ENCODE measurements at places on chromosomes 16 and 17.

DNA sequence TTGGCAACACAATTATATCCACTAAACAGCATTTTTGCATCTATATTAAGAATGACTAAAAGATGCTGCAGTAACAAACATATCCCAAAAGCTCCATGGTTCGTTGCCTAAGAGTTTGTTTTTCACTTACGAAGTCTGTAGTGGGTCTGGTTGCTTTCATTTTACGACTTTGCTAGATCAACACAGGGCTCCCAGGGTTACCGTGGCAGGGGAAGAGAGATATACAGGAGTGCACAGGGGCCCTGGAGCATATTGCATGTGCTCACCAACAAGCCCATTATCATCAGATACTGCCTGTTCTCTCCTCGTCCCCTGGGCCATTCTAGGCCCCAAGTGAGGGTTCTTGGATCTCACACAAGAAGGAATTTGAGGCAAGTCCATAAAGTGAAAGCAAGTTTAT, 3.1 kb upstream of the MMP2 start:
- DNase-seq: no peak

- peak; percentile 62 for DNase-seq
Observed at GRCh38 chr17:74972107-74972972, at the start of gene HID1. Gene HID1 (minus strand): TSS chr17:74972759. CDS start chr17:74972656, 103 bp downstream.

DNA sequence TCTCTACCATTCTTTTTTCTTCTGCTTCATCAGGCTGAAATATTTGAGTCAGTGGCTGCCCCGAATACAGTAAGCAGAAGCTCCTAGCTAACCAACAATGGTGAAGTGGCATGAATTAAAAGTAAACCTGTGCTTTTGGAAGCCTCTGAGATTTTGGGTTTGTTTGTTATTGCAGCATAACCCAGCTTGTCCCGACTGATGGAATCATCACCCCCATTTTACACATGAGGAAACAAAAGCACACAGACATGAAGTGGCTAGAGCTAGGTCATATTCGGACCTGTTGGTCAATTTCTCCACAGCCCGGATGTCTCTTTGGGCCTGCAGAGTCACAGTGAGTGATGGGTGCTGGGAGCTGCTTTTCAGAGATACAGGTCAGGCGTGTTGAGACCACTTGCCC, 39.4 kb downstream of the IRX5 start:
- DNase-seq: no peak

DNA sequence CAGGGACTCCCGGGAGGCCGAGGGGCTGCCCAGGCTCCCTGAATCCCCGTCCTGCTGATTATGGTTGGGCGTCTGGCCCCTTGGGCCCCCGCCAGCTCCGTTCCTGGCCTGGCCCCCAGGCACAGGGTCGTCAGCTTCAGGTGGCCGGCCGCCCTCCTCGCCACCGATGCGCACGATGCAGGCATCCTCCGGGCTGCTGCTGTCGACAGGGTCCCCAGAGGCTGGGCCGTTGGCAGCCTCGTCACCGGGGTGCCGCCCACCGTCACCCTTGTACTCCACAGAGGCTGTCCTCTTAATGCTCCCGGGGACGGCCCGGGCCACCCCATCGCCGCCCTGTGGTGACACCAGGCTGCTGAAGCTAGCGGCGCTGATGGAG, 60.4 kb downstream of the PRMT7 start:
- no peak for DNase-seq

DNA sequence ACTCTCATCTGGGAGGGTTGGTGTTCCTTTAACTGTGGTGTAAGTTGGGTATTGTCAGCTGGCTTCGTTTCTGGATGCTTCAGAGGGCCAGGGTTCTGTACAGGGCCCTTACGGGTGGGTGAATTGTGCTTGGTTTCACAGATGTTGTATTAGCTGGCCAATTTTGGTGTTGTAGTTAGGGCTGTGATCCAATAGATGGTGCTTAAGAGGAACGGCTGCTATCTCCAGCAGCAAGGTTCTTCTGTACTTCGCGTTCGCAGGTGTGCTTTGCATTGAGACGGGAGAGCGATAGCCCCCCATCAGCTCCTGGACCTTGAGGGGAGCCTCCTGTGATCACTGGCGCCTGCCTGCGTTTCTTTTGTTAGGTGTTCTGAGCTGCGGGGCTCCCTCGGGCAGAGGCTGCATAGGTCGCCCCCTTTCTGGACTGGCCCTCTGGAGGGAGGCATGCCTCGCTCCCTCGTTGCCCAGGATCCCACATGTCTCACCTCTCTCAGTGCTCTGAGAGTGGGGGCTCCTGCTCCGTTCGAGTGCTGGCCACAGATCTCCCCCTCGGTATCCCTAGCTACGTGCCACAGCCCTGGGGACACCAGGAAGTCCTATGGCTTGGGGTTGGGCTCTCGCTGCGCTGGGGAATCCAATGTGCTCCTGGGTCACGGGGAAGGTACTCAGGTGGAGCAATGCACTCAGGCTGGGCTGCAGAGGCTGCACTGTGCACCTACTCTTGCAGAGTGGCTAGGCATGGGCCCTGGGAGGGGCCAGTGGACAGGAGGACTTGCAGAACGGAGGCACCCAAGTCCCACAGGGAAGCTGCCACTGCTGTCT, 837 bp upstream of the PRDM7 start:
- DNase-seq: peak; percentile 57

DNA sequence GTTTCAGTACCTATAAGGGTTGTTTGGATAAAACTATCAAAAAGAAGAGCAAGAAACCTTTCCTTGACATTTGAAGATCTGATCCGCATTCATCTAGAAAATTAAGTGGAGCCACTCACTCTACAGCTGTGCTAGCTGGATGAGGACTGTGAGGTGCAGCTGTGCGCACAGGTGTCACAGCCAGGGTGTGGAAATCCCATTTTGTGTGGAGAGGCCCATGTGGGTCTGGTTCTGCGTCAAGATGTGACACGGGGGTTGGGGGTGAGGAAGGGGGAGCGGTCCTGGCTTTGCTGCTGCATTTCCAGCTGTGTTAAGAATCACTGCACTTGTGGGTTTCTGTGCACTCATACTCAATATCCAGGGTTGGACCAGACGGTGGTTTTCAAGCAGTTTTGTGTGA, 70.7 kb downstream of the CLEC16A start:
- DNase-seq: no peak

DNA sequence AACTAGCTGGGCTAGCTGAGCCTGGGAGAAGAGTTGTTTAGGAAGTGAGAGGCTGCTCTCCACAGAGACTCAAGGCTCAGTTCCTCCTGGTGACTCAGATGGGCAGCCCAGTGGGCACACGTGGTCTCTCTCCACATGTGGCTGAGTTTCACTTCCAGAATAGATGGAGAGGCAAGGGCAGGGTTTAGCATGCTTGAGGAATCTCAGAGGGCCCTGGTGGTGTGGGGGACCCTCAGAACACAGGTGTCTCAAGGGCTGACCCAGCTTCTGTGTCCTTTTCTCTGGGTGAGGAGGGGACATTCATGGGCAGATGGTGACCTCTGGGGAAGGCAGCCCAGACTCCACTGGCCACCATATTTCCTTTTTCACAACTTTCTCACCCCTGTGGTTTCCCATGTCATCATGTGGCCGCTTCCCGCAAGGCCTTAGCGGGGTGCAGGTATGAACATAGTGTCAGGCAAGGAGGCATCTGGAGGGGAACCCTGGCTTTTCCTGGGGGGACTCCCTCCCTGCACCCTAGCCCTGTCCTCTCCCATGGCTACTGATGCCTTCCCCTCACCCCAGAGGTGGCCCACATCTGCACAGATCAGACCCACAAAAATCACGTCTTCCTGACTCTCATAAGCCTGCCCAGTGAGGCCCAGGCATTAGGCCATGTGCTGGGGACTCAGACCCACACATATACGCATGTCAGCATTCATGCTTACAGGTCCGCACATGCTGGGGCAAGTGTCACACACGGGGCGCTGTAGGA, 3.3 kb downstream of the GRN start:
- DNase-seq: peak; percentile 47

DNA sequence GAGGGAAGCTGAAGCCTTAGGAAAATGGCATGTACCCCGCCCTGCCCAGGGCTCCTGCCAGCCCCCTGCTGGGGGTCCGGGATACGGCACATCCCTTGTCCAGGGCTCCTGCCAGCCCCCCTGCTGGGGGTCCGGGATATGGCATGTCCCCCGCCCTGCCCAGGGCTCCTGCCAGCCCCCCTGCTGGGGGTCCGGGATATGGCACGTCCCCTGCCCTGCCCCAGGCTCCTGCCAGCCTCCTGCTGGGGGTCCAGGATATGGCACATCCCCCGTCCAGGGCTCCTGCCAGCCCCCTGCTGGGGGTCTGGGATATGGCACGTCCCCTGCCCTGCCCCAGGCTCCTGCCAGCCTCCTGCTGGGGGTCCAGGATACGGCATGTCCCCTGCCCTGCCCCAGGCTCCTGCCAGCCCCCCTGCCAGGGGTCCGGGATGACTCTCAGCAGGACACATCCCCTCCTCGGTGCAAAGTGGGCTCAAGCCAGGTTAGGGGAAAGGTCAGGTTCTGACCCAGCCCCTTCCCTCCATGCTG, 43.2 kb downstream of the RPH3AL start:
- DNase-seq: no peak

- DNase-seq: peak; percentile 25
Observed at GRCh38 chr17:77528516-77529327, 388.0 kb downstream of the SEC14L1 start.

DNA sequence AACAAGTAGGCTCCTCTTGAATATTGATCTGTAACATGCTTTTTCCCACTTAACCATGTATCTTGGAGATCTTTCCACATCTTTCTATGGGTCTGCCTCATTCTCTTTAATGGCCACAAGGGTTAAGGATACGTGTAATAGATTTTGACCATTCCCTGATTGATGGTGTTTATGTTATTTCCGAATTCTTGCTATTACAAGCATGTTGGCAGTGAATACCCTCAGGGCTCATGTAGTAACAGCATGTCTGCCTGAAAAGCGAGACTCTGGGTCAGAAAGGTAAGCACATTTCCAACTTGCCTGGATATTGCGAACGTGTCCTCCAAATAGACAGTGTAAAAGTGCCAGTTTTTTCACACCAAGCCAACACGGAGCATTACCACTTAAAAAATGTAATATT, 5.0 kb downstream of the TAC4 start:
- DNase-seq: no peak

DNA sequence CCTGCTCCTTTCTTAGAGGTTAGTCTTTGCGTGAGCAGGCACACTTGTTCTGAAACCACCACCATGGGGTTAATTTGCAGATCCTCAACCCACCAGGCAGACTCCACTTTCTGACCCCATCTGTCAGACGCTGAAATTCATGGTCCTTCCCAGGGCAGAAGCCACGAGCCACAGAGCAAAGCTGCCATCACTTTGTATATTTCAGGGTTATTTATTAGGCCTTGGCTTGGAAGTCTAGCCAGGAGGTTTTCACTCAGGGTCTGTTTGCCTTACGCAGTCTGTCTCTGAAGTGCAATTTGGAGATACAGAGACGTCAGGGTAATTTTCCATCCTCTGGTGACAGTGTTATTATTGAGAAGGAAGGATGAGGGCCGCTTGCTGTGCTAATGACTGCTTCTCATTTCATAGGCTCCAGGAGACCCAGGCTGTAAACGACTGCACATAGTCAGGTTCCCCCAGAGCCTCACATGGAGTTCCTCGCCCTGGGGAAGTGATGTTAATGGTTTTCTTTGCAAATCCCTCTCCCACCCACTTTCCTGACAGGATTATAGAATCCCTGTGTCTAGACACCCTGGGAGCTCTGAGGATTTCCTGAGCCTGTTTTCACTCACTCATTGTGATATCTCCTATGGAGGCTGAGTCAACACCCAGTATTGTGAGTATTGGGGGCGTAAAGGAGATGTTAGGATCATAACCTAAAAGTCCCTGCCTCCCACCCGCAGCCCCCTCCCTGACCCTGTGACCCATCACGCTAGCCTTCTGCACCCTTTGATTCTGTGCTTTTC, 269.0 kb downstream of the ABCC12 start:
- peak; percentile 14 for DNase-seq
